Stimulated activated CD8-positive, alpha-beta memory T cell treated with anti-CD3 and anti-CD28 coated beads, Interleukin-15, amount 100 ng/mL, for 1 hour (primary cell): ENCODE measurements at places on chromosomes 2 and 18.

- DNase-seq = no peak
Measured at GRCh38 chr18:47251289-47252120, at the start of gene SKOR2. SKOR2 (minus strand) TSS chr18:47251660; CDS start chr18:47249183, 2,477 bp downstream.

DNA sequence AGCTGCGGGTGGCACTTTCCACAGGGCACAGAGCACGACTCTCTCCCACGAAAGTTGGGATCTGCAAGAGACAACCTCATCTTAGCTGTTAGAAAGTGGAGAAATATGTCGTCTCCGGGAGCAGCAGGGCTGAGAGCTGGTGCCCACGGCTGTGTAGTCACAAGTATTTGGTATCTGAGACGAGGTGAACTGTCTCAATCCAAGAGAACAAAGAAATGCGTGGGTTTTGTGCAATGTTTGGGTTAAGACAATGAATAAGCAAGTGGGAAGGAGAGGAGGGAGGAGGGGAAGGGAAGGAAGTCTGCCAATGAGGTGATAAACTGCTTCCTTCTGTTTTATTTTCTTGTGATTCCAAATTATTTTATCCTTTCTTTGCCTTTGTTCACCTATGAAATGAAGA, 18.0 kb downstream of the DYTN start:
- DNase-seq = no peak

GRCh38 chr2:29723255-29724001, 198.0 kb downstream of the ALK start:
- DNase-seq = no peak

DNA sequence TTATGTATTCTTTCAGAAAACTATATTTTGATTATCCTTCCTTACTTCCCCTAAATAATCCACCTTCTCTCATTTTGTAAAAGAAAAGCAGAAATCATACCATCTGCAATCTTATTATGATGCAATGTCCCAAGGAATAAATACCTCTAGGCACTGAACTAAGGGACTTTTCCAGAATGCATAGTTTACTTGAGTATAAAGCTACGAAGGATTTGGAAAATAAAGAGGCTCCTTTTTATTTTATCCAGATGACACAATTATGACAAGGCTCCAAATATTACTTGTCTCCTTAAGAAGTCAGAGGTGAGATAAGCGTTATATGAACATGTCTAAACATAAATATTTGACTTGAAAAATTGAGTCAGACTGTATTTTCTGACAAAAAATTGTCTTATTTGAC, 72.1 kb downstream of the COL3A1 start:
- no peak for DNase-seq

GRCh38 chr18:42950732-42951131, 164.8 kb downstream of the RIT2 start:
- DNase-seq = no peak

- no peak for DNase-seq
Measured at GRCh38 chr2:216194013-216194412, 84.9 kb downstream of the XRCC5 start.

GRCh38 chr2:124796647-124797046, 771.6 kb downstream of the CNTNAP5 start:
- DNase-seq = no peak

DNA sequence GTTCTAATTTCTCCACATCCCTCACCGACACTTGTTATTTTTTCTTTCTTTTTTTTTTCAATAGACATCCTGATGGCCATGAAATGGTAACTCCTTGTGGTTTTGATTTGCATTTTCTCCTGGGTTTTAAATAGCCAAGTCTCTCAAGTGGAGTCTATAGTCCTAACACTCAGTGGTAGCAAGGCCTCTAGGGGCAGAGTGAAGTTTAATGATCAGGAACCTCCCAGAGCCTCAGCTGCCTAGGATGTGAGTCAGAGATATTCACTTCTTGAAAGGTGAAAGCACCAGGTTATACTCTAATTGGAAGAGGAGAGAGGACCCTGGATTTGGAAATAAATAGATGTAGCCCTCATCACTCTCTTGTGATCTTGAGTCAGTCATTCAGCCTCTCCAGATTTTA, 62.7 kb upstream of the CAPN13 start:
- DNase-seq = no peak

DNA sequence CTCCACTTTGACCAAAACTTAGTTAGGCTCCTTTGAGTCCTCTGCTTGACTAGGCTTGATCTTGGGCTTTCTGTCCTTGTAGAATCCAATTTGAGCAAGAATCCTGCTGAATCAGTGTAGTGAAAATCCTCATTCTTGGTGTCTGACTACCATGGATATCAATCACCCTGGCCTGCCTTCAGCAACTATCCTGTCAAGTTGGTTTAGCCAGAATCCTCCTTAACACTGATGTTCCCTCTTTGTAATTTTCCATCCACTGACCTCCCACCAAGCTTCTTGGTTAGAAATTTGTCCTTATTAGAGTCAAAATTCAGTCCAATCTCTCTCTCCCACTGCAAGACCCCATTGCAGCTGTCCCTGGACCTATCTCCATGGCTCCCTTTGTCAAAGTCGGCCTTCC, 494 bp upstream of the RBM45 start:
- no peak for DNase-seq

DNA sequence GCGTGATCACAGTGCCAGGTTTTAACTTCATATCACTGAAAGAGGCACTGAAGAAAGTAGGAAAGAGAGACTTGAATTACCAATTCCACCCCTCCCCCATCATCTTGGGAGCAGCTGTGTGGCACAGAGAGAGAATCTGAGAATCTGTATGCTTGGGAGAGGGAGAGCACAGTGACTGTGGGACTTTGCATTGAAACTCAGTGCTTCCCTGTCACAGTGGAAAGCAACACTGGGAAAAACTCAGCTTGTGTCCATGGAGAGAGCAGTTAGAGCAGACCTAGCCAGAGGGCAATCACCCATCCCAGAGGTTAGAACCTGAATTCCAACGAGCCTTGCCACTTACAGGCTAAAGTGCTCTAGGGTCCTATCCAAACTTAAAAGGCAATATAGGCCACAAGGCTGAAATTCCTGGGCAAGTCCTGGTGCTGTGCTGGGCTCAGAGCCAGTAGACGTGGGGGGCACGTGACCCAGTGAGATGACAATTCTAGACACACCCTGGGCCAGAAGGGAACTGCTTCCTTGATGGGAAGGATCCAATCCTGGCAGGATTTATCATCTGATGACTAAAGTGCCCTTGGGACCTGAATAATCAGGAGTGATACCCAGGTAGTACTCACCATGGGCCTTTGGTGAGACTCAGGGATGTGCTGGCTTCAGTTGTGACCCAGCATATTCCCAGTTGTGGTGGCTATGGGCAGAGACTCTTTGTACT, 15.5 kb upstream of the ABCB11 start:
- no peak for DNase-seq

DNA sequence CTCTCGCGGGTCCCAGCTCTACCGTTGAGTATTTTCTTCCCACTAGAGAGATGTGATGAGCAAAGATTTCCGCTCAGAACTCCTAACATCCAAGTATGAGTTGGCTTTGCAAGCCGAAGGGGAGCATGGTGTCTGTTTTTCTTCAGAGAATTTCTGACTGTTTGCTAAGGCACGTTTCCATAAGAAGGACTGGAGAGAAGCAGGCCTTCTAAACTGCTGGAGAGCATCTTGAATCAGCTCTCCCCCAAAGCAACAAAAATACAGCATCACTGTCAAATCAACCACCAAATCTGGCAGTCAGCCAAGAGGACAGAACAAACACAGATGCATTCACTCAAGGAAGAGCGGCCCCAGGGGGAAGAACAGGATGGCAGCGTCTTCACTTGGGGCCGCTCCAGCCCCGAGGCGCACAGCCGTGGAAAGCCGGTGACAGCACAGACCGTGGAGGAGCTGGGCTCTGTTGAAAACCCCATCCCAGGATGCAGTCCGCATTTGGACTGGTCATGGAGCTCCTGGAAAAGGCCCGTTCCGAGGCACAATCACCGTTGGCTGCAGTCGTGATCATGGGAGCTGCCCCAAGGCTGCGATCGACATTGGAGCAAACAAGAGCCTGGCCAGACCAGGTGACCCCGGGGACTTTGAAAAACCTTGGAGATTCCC, 101.4 kb downstream of the NFATC1 start:
- no peak for DNase-seq

DNA sequence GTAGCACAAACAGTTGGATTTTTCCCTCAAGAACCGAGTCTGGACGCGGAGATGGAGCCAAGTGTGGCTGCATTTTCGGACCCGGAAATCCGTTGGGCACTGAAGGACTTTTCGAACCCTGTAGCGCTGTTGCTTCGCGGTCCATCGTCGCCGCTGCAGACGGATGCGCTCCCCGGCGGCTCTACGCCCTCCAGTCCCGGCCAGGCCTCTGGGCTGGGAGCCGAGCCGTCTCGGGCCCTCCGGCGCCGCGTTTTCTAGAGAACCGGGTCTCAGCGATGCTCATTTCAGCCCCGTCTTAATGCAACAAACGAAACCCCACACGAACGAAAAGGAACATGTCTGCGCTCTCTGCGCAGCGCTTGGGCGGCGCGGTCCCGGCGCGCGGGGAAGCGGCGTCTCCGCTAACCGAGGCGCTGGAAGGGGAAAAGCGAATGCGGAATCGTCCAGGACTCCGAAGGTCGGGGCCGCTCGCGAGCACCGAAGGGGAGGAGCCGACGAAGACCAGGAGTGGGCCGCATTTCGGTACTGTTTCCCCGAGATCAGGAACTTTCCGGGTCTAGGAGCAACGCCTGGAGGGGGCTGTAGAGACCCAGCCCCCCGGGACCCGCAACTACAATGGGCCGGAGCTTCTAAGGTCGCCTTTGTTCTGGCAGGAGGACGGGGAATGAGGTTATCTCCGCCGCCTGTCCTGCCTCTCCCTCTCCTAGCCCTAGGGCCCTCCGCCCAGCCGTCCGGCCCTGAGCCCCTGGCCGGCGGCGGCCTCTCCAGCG, 3.2 kb downstream of the EMX1 start:
- DNase-seq = no peak

GRCh38 chr18:56515522-56515921, 122.9 kb downstream of the TXNL1 start:
- DNase-seq = no peak

DNA sequence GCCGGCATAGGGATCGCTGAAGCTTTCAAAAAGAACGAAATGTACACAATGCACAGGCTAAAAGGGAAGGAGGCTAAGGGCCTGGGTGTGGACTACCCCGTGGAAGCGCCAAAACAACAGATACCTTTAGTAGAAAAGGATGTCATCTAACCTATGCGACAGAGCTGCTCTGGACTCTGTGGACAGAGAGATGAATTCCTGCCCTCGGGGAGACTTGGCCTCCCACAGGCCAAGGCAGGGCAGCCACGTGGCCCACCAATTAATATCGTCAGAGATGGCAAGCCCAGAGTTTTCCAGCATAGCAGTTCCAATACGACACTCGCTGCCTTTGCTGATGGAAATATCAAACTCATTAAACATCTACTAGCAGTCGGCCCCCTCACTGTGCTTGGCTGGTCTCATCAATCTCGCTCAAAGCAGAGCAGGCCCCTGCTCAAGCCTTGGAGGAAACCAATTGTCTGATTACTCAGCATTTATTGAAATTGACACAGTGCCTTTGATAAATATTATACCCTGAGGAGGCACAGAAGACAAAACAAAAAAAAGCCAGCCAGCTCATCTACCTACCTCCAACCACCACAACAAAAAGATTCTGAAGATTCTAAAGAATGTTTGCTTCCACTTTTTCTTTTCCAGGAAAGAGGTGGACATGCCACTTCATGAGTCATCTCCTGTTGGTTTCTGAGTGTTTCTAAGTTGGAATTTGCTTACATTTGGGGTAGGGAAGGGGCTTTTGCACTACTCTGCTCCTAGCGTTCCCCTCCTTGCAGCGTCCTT, 79.0 kb upstream of the ACAA2 start:
- DNase-seq = no peak

- no peak for DNase-seq
Measured at GRCh38 chr18:27662949-27663348, 477.8 kb upstream of the CHST9 start.

DNA sequence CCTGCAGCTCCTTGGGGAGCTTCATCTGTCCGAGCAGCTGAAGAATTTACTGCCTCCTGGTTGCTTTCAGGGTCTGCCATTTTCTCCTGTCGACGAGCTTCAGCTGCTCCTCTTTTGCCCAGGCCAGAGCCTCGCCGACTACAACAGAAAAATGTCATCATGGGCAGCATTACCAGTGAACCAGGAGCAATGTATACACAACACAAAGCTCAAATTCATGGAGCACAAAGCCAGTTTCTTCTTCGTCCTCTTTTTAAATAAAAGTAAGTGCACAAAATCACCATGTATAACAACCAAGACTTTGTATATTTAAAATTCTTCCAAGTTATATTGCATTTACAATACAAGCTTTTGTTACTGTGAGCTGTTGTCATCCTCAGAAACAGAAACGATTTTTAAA, 85.0 kb downstream of the TRIP12 start:
- DNase-seq = no peak
